ENCODE measurements at places on chromosomes 16 and 17.

- DNase-seq, result no peak
Measured at GRCh38 chr16:22189473-22190080, 16.5 kb upstream of the EEF2K start.

- no peak for DNase-seq
Measured at GRCh38 chr16:51228097-51228659, 77.1 kb upstream of the SALL1 start.

- no peak for DNase-seq
Measured at GRCh38 chr17:2636169-2636930, 42.9 kb downstream of the PAFAH1B1 start.

DNA sequence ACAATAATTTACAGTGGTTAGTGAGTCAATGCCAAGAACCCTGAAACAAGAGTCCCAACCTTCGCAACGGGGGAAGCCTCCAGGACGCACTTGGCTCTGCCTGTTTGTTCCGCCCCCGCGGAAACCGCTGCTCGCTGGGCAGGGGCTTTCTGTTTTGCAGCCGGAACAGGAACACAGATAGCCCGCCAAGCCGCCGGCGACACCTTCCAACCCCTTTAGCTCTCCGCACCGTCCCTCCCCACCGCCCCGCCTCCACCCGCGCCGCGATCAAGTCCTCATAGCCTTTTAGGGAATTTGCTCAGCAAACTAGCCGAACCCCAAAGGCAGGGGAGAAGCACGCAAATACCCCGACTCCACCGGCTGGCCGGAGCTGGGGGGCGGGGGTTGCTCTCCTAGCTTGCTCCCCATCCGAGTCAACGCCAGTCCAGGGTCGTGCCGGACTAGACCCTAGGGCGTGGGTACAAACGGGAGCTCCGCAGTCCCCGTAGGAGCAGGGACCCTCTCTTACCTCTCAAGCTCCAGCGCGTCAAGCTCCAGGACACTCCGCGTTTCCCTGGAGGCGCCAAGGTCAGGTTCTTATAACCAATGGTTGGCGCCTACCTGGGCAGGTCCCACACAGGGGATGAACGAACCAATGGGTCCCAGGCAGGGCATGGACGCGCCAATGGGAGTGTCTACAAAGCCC is at the start of gene SLFN13:
Gene SLFN13 (minus strand): TSS at position 553 of the 685 bp plus-strand sequence. CDS start 3,086 bp downstream, outside the sequence.
- peak; percentile 96 for DNase-seq

GRCh38 chr17:72812823-72813222 is 279.7 kb downstream of the SLC39A11 start:
- no peak for DNase-seq

DNA sequence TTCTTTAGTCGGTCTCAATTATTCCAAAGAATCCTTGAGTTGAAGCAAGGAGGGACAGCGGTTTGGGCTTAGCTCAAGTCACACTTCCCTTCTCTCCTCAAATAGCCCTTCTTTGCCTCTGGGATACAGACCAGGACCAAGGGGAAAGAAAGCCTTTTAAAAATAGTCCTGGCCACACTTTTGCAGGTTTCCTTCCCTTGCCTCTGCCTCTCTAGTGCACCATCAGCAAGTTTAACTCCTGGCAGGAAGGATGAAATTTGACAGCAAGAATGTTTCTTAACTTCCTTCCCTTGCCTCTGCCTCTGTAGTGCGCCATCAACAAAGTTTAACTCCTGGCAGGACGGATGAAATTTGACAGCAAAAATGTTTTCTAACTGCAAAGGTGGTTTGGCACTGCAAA is 7.2 kb upstream of the G6PC1 start:
- DNase-seq, result no peak

DNA sequence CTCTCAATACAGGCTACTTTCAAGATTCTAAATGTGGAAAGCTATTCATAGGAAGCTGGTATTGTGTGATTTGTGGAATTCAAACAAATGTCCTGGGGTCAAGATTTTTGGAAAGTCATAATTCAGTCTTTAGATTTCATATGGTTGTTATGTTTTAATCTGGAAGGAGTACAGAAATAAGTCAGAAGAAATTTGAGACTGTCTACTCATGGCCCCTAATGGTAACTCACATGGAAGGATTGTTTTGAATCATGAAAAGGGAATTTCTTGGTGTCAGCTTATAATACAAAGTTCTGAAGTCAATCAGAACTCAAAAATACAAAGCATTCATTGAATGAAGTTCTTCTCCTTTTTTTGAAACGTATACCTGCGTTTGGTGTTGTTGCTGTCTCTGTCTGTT is 3.1 kb downstream of the KCNJ2 start:
- no peak for DNase-seq

DNA sequence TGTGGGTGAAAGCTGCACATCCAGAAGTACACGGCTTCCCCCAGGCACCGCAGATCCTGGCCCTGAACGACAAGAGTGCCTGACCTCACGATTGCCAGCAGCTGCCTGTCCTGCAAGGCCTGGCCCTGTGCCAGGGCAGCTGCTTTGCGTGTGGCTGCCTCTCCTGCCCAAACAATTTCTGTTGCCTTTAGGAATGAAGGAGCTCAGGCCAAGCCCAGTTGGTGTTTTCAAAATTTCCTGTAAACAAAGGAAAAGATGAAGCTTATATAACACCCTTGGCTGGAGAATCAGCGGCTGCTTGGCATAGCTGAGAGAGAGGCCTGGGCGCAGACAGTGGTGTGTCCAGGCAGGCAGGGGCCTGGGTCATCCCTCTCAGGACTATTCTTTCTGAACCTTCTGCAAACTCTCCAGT is 11.7 kb upstream of the SLC47A2 start:
- peak; percentile 36 for DNase-seq

GRCh38 chr17:44911133-44912001 is 3.9 kb downstream of the GFAP start:
- DNase-seq, result peak; percentile 43

- DNase-seq, result peak; percentile 64
Measured at GRCh38 chr16:85616607-85617321, 3.6 kb downstream of the GSE1 start.

- DNase-seq, result no peak
Measured at GRCh38 chr17:11969565-11969964, 27.7 kb downstream of the ZNF18 start.
